ENCODE measurements at places on chromosomes 4 and X. TPM values are rescaled to one million over a fixed set of nuclear protein-coding genes. Genes with fewer than 3 reads are reported as not detected.

The SULT1E1 gene
- not detected for total RNA-seq

DNA sequence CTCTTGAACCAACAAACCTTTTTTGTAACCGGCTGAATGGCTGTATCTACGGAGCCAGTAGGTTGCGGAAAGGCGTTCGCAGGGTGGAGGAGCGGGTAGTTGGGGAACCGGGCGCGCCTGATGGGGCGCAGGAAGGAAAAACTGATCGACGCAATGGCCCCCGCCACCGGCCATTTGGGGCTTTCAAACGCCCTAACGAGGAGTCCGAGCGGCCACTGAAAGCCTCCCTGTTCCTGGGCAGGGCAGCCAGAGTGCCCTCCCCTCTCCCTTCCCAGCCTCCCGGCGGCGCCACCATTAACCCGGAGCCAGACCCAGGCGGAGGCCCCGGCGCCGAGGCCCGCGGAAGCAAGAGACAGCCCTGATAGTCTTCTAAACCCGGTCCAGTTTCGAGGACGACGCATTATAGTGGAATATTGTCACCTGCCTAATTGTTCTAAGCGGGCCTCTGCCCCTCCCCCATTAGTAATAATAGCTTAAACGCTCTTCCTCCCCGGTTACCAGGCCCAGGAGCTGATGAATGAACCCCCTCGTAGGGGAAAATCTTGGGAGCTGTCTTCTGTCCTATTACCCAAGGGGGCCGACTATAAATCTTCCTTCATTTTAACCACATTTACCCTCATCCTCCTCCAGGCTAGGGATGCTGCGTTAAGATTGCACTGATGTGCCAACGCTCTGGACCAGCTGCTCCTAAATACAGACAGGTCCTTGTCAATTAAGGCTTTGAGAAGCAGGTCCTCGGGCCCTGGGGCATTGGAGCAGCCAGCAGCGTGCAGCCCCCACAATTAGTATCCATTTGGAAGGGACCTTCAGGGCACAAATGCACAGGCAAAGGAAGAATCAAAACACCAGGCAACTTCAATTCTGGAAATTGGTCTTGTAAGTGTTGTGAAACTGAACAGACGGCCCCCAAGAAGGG lies 61.6 kb upstream of the TMEM33 start:
- no peak for DNase-seq

DNA sequence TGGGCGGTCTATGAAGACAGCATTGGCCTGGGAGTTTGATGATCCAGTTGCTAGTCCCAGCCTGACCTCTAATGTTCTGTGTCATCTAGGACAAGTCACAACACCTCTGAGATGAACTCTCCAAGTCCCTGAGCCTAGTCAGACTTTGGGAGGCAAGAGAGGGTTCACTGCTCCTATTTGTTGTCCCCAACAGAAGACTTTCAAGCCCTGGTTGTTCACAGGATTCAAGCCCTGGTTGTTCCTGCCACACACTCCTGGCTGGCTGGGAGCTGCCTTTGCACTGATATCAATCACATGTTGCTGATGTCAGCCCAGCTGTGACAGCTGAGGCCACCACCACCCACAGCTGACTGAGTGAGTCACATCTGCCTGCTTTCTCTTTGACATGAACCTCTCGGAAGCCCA lies 253.2 kb upstream of the RASGEF1B start:
- DNase-seq, result no peak

- DNase-seq, result no peak
Observed at GRCh38 chrX:50697691-50698090, 116.3 kb downstream of the SHROOM4 start.

DNA sequence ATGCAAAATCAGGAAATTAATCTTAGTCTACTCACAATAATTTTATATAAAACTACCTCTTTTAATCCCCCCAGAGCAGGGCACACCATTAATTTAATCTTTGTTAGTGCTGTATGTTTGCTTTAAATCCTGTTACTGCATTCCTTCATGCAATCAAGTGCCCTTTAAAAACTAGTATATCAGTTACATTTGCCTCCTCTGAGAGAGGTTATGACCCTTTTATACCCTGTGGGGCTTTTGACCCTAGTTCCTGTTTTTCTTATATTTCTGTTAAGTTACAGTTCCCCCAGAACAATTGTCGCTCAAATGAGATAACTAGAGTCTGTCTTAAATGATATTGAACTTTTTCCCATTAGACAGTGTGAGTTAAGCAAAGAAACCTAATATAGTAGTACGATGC lies 46.2 kb downstream of the GPC4 start:
- DNase-seq, result no peak

The JAKMIP1 gene
- total RNA-seq, result 0.20 TPM

DNA sequence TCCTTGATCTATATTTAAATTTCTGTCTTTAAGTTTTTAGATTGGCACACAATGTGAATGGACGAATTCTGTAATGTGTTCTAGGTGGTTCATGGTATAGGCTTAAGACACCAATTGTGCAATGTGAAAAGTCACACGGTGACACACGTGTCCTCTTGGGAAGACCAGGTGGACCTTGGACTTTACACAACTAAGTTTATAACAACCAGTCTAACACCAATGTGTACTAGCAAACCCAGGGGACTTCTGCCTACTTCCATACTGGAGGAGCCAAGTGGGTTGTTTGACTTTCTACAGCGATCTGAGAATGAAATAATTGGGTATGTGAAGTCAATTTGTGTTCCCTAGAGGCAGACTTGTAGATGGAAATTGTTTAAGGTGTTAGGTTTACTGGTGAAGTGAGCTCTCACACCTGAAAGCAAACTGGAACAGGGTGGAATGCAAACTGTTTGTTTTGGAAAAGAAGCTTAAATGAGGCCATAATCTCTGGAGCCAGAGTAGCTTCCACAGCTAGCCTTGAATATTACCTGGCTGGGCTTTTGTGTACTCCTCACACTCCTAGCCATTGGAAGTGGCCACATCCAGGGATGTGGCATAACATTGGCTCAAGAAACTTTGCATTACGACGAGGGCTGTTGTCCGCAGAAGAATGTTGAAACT lies 45.9 kb upstream of the WDR1 start:
- no peak for DNase-seq

- DNase-seq, result no peak
Observed at GRCh38 chr4:87326460-87326859, 3.8 kb upstream of the HSD17B13 start.

- DNase-seq, result no peak
Observed at GRCh38 chr4:48645225-48645794, 134.8 kb downstream of the FRYL start.
